ENCODE measurements at places on chromosomes 2 and 18. TPM values are rescaled to one million over a fixed set of nuclear protein-coding genes. Genes with fewer than 3 reads are reported as not detected.

DNA sequence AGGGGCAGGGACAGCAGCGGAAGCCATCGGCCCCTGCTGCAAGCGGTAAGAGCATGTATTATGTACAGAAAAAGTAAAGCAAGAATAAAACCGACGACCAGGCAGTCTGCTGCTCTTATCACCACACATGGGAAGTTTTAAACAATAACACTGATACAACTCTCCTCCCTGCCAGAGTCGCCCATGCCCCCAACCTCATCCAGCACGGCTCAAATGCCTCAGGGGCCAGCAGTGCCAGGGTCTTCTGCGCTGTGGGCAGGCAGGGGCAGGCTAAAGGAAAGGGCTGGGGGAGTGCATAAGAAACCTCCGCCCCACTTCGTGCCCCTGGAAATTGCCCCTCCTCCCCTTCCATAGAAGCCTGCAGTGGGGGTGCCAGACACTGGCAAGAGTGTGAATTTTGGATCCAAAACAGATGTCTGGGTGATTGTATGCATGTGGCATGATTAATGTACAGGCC is 10.1 kb downstream of the TEX51 start:
- DNase-seq = no peak

DNA sequence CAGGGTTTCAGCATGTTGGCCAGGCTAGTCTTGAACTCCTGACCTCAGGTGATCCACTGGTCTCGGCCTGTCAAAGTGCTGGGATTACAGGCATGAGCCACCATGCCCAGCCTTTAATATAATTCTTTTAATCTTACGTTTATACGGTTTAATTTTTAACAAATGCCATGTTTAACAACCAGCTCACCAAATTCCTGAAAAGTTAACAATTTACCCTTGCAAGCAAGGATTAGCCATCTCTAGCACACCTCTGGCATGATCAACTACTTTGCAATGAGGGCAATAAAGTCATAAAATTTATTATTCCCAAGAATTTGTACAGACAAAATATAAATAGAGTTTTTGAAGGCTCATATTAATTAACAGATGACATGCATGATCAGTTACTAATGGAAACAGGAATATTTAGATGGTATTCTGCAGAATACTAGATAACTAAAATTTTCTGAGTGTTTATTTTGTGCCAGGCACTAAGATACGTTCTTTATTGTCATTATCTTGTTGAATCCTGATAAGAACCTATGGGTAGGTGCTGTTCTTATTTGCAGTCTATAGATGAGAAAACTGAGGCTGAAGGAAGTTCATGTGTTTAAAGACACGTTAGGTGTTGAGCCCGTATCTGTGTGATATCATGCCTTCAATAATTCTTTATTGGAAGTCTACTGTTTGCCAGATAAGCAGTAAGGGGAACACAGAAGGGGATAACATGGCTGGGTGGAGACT is 190.1 kb downstream of the CDCA7 start:
- DNase-seq = no peak

- no peak for DNase-seq
These were observed 88.2 kb downstream of the GALNT14 start for GRCh38 chr2:31049916-31050588.

The POLE4 gene
- 55.3 TPM for total RNA-seq

GRCh38 chr2:188975497-188976102 is 1.4 kb downstream of the COL3A1 start:
- no peak for DNase-seq

- DNase-seq = no peak
These were observed 49.5 kb upstream of the MBOAT2 start for GRCh38 chr2:9052821-9053533.

The RGPD3 gene
- total RNA-seq = 0.34 TPM

DNA sequence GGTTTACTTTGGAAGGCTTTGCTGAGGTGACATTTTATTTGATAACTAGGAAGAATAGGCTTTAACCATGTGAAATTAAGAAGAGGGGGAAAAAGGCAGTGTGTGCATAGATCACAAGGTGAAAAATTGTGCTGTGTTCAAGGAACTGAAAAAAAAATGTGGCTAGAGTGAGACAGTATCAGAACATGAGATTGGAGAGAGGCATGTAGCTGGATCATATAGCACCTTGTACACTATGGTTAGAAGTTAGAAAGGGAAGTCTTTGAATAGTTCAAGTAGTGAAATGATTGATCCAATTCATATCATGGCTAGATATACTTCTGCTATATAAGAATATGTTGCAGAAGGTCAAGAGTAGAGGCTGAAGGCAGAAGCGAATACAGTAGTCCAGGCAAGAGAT is 12.3 kb upstream of the TNFRSF11A start:
- DNase-seq = no peak

The AAMP gene
- 82.9 TPM for total RNA-seq

DNA sequence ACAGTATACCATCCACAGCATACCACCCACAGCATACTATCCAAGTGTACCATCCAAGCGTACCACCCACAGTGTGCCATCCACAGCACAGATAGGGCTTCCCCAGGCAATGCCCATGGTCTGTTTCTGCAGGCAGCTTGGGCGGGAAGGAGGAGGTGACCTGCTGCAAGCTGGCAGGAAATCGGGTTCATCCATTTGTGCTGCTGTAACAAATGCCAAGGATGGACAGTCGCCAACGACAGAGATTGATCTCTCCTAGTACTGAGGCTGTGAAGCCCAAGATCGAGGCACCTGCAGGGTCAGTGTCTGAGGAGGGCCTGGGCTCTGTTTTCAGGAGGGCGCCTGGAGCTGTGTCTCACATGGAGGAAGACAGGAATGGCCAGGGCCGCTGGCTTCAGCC is 93.6 kb upstream of the SNTG2 start:
- DNase-seq = no peak

- no peak for DNase-seq
These were observed 221.0 kb upstream of the OSR1 start for GRCh38 chr2:19579461-19579860.

- no peak for DNase-seq
These were observed 350.7 kb upstream of the SYT4 start for GRCh38 chr18:43627848-43628530.

DNA sequence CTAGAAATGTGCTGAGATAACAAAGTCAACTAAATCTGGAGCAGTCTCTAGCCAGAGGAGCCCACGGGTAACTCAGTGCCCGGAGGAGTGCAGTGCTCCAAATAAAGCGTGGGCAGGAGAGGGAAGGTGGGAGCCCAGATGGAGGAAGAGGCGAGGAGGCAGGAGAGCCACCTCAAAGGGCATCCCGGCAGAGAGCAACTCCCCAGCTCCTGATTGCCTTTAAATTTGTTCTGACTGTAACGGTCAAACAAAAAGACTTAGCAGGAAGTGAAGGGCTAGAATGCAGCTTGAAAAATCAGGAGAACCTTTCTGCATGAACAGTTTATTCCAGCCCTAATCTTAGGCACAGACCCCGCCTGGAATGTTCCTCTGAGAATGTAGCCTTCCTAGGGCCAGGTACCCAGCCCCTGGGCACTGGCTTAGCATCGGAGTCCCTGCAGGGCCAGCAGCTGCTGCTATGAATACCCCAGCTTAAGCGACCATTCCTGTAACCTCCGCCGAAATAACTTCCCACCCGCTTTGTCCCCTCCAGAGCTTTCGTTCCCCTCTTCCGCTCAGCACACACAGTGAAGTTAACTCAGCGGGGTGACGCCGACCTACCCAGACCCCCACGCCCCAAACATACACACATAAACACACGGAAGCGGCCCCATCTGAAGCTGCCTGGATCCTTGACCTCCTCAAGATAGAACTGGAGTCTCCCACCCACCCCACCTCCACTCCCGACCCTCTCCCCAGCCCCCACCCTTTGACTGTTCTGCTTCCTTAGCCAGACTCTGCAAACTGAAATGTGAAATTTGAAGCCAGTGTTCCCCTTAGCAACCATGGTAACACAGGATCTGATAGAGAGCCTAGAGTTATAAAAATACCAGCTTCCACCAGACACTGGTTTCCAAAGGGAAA is 123.2 kb downstream of the SMAD7 start:
- DNase-seq = no peak

DNA sequence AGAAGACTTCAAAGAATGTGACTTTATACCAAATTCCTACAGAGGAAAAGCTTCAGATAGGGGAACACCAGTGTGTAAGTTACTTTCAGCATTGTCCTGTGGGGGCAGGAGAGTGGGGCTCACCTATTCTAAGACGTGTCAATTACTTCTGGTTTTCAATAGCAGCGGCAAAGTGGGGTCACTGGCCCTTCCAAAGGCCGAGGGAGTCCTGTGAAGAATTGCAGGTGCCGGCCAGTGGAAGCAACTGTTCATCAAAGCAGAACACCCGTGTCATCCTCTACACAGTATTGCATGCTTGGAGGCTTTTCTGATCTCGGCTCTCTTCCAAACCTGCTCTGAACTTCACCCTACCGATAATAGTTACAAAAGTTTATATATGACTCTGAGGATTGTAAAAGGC is 1176.5 kb upstream of the TMEFF2 start:
- DNase-seq = no peak
